LoVo (cell line): ENCODE measurements at places on chromosomes 1 and 21.
A peak's percentile ranks its signal among the peaks of the same experiment; 100 is the strongest.

DNA sequence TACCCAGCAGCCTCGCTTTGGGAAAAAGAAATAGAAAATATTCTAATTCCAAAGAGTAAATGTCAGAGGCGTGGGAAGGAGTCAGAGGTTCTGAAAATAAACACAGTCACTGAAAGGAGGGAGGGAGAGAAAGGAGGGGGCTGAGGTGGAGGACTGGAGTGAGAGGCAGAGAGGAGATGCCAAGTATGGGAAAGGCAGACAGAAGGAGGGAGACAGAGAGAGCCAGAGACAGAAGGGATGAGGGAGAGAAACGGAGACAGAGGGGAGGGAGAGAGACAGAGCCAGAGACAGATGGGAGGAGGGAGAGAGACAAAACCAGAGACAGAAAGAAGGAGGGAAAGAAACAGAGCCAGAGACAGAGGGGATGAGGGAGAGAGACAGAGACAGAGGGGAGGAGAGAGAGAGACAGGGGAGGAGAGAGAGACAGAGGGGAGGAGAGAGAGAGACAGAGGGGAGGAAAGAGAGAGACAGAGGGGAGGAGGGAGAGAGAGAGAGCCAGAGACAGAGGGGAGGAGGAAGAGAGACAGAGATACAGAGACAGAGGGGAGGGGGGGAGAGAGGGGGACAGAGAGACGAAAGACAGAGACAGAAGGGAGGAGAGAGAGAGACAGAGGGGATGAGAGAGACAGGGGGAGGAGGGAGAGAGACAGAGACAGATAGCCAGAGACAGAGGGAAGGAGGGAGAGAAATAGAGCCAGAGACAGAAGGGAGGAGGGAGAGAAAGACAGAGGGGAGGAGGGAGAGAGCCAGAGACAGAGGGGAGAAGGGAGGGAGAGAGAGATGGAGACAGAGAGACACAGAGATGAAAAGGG, 525.5 kb downstream of the MATN1 start:
- DNase-seq: no peak

DNA sequence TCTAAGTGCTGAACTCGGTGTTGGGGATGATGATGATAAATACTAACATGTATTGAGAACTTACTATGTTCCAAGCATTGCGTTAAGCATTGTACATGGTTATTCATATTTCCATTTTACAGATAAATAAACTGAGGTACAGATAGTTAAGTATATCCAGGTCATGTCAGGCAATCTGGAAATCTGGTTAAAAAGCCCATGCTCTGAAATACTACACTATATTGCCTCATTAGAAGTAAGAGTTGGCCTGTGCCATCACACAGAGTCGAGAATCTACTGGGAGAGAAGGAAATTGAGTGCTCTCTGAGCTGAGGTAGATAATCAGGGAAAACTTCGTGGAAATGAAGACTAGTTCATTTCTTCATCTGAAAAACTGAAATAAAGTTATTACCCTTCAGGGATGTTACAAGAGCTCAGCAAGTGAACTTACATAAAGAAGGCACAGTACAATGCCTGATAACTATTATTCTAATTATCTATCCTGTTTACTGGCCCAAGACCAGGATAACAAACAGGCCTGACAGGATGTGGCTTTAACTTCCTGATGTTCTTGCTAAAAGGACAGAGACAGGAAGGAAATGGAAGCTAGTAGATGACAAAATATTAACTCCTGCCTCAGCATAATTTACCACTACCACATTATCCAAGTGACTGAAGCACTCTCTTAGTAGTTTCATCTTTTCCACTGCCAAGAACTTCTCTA, 85.6 kb downstream of the EPS15 start:
- no peak for DNase-seq

DNA sequence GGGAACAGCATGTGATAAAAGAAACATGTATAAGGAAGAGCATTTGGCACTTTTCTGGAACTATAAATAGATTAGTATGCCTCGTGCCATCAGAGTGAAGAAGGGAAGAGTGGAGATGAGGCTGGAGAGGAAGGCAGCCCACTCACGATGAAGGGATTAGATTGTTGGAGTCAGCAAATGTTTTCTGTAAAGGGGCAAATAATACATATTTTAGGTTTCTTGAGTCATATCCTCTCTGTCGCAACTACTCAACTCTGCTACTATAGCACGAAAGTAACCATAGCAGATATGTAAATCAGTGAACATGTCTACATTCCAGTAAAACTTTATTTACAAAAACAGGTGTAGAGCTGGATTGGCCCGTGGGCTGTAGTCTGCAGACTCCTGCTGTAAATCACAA, 147.8 kb downstream of the TENT5C start:
- no peak for DNase-seq

- DNase-seq: no peak
Observed at GRCh38 chr1:99731384-99731783, 35.1 kb downstream of the FRRS1 start.

DNA sequence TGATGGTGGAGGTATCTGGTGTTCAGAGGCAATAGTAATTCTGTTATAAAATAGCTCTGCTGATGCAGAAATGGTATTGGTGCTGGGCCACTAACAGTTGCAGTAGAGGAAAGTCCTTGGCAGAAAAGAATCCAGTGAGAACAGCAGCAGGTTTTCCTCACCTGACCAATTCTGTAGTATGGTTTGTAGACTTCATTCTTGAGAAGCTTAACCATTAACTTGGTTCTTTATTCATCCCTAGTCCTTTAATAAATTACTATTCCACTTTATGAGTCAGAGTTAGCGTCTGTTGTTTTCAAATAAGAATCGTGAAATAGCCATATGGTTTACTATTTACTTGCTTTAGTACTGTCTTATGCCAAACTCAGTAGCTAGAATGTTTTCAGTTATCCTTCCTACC, 128.5 kb upstream of the SERTAD4 start:
- no peak for DNase-seq

- no peak for DNase-seq
Observed at GRCh38 chr1:46659307-46659870, 8.8 kb downstream of the ATPAF1 start.

GRCh38 chr1:116664366-116664977, 3.1 kb downstream of the IGSF3 start:
- no peak for DNase-seq

DNA sequence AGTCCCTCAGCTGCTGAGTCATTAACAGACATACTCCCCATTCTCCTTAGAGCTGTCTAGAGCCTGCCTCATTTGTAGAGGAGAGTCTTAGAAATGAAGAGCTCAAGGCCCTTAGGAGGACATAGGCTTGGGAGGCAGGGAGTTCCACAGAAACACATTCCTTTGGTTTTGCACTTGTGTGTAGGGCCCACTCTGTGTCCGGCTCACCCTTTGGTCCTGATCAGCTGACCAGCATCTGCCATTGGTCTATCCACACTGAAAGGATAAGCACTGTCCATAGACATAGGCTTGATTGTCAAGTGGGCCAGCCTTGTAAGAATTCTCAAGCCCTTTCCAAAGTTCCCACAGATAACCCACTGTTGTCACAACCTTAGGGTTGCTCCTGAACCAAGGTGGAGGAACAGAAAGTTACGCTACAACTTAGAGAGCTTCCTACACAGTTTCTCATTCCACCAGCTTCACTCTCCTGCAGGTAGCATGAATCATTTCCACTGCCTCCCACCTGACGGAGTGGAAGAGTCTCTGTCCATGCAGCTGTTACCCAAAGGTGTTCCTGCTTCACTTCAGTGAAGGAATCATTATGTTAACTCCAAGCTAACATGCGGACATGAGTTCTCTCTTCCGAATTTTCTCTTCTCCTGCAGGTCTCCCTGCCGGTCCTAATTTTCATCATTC, 96.1 kb downstream of the TNFSF18 start:
- no peak for DNase-seq

DNA sequence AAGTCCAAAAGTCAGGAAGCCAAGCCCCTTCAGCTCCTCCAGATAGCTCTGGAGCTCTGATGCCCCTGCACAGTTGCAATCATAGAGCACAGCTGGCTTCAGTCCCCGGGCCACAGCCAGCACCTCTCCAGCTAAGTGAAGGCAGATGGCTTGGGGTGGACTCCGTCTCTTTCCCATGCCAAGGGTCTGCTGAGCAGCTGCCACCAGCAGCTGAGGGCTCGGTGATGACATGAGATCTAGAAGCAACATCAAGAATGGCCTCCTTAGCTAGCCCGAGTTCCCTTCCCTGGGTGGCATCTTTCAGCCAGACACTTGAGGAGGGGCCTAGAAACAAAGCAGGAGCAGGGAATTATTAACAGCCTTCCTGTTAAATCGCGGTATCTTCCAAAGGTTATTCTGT, 973 bp downstream of the C1orf74 start:
- no peak for DNase-seq

DNA sequence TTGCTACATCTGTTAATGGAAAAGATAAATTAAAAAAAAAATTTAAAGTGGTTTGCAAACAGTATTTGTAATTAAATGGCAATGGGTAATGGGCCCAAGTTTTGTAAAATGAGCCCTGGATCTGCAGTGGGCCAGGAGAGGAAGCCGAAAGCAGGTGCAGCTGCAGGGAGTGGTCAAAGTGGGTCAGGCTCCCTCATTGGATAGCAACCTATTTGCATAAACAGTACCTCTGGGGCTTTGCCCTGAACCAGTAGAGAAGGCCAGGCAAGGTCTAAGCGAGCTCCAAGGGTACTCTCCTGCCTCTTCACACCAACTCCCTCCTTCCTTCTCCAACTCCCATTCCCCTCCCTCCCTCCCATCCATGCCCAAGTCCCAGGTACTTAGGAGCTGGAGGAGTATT, 138.9 kb downstream of the HMGB4 start:
- DNase-seq: no peak

- DNase-seq: peak; percentile 77
Observed at GRCh38 chr1:24236789-24237371, 49.8 kb upstream of the IFNLR1 start.

GRCh38 chr1:226370144-226370923, 37.6 kb downstream of the PARP1 start:
- DNase-seq: no peak

GRCh38 chr1:180888870-180889269, 23.8 kb upstream of the KIAA1614 start:
- no peak for DNase-seq

DNA sequence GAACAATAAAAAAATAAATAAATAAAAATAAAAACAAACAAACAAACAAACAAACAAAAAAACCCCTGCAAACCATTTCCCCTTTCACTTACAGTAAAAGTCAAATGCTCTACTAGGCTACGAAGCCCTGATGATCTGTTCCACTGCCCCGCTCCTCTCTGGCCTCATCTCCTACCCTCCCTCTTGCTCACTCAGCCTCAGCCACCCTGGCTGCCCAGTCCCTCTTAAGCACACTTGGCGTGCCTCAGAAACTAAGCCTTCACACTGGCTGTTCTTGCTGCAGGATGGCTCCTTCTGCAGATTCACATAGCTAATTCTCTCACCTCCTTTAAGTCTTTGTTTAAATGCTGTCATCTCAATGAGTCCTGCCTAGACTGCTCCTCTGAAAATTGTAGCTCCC, 30.8 kb upstream of the UHMK1 start:
- DNase-seq: no peak

DNA sequence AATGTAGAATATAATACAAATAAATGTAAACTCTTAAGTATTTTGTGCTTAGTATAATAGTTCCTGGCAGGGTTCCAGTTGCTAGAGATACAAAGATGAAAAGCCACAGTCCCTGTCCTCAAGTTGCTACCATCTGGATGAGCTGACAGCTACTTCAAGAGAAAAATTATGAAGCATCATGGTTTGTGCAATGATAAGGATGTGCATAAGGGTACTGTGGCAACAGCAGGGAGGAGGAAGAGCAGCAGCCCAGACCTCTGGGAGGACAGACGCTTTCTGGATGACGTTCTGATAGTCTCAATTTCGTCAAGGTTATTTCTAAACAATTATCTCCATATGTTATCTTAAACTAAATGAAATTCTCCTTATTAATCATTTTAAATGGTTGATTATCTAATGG, 198.9 kb downstream of the NTNG1 start:
- no peak for DNase-seq

DNA sequence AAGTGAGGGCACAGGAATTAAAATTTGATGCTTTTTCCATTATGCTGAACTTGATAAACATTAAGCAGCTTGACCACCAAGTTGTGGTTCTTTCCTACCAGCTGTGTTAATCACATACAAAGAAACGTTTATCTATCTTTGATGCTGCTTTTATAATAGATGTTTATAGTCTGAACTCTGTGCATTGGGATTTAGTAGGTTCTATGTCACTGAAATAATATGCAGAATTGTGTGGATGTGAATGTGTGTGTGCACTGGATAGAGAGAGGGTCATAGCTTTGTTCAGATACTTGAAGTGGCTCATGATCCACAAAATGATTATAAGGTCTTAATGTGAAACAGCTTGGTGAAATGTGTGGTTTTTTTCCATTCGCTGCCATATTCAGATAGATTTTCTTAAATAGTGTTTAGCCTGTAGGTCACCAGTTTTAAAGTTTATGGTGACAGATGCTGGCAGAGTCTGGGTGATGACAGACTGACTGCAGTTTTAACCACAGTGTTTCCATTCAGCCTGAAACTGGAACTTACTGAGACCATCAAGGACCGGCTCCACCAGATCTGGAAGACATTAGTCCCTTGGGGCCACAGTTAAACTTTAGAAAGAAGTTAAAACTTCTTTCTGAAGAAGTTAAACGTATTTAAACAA, 10.2 kb downstream of the DDI2 start:
- DNase-seq: no peak

DNA sequence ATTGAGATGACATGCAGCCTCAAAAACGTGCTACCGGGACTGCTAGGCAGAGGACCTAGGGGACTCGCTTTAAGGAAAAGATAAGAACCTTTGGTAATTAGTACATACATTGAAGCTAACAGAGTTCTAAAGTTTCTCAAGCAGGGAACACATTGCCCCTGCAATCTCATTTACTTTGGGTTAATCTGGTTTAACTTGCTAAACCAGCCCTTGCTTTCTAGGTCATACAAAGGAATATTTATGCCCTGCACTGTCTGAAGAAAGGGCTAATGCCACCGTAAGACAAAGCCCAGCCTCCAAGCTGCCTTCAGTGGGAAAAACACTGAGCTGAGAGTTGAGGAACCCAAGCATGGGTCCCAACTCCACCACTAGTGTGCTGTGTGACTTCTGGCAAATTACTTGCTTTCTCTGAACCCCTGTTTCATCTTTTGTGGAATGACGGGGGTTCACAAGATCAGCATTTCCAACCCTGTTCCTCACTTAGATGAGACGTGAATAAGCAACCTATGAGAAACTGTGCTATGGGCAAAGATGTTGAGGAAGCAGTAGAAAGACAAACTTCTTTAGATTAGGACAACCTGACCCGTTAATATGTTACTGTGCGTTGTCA, 66.3 kb downstream of the VWA5B1 start:
- no peak for DNase-seq
